CD4-positive, alpha-beta T cell treated with Interleukin-15 for 4 hours (primary cell): ENCODE measurements at places on chromosomes 6 and 20.

- no peak for DNase-seq
Observed at GRCh38 chr6:53811082-53811481, 16.3 kb downstream of the LRRC1 start.

- no peak for DNase-seq
Observed at GRCh38 chr6:163708466-163708865, 293.9 kb downstream of the QKI start.

- no peak for DNase-seq
Observed at GRCh38 chr20:34985461-34986310, 30.0 kb downstream of the MYH7B start.

GRCh38 chr6:25012657-25013056, 76.9 kb upstream of the RIPOR2 start:
- DNase-seq = no peak

DNA sequence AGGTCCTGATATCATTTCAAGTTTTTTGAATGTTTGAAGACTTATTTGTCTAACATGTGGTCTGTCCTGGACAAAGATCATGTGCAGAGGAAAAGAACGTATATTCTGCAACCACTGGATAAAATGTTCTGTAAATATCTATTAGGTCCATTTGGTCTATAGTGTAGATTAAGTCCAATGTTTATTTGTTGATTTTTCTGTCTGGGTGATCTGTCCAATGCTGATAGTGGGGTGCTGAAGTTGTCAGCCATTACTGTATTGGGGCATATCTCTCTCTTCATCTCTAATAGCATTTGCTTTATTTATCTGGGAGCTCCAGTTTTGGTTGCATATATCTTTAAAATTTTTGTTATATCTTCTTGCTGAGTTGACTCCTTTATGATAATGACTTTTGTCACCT, 258.4 kb upstream of the CITED2 start:
- DNase-seq = no peak

- no peak for DNase-seq
Observed at GRCh38 chr6:126335210-126335609, 4.7 kb upstream of the CENPW start.

GRCh38 chr20:19003366-19004336, 190.1 kb downstream of the SCP2D1 start:
- no peak for DNase-seq

DNA sequence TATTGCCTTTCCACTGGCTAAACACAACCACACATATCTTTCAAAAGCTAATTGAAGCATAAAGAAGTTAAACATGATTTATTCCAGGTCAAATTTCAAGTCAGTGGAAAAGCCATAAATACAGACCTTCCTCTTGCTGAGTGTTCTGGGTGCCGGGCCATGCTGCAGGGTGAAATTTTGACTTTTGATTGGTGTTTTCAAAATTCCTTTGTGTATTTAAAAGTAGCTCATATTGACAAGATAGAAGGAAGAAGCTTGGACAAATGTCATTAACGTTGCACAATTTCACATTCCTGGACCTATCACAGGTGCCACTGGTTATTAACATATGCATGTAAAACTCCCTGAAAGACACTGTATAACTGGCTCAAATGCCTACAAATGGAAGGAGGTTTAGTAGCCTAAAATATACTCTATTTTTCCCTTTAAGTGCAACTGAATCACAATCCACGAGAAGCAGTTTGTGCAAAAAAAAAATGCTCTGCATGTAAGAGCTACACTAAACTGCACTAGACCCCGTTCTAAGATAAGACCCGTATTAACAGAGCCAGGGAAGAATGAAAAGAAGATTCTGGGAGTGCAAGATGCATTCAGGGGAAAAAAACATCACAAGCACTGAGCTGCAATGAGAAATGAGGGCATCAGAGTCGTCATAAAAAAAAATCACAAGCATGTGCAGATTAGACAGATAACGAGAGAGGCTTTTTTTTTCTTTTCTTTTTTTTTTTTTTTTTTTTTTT, 30.4 kb downstream of the ATXN1 start:
- DNase-seq = no peak
